ENCODE measurements at places on chromosomes 13 and 19.

GRCh38 chr13:98823442-98823841, 71.0 kb upstream of the SLC15A1 start:
- DNase-seq: no peak

- no peak for DNase-seq
These were observed 29.2 kb downstream of the ZNF844 start for GRCh38 chr19:12093777-12094176.

GRCh38 chr19:2361246-2362045, 1.4 kb downstream of the TMPRSS9 start:
- DNase-seq: no peak

GRCh38 chr13:85282876-85283275, 516.3 kb downstream of the SLITRK6 start:
- no peak for DNase-seq
